ENCODE measurements at places on chromosomes 12 and 14.

DNA sequence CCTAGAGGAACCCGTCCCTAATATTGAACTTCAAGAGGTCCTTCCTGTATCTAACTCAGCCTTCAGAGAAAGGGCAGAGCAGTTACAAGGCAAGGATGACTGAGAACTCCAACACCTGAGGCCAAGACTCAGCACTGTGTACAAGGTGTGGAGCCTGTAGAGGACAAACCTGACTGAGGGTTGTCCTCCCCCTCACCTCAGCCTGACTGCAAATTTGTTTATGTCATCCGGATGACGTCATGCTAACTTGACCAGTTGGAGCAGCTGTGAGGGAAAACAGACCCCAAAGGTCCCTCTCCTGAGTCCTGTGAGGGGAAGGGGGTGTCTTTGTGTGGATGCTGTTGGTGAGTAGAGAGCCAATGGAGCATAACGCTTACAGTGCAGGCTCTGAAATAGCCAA lies 4.3 kb downstream of the CRACR2A start:
- no peak for DNase-seq

DNA sequence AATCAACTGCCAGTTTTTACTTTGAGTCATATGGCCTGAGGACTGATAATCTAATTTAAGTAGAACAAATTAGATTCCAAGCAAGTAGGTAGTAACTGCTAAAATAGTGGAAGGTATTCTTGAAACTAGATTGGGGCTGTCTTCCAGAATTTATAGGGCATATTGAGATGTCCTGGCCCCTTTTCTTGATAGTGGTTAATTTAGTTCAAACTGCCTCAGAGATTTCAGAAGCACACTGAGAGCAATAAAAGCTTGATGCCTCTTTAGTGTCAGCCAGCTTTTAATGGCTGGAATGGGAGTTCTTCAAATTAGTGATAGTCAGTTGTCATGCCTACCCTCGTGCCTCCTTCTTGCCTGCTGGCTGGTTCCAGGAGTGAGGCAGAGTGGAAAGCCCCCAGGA lies 120.5 kb downstream of the AKAP6 start:
- no peak for DNase-seq

DNA sequence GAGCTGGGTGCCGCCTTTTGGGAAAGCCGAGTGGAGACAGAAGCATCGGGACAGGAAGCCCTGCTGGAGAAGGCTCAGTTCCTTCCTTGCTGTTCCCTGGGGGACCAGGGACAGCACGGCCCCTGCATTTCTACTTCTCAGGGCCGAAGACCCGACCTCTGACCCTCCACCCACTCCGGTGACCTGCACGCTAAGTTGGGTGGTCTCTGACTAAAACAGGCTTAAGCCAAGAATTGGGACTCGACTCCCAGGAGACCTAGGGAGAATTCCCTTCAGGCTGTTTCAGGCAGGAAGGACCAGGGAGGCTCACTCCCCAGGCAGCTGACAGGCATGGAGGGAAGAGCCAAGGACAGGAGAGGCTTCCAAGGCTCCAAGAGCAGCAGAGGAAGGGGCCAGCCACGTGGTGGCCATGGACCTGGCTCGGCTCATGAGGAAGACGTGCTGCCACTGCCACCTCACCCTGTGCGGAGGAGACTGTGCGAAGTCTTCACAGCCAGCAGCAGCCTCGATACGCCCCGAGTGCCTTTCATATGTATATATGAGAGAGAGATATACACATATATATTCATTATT lies 43.9 kb downstream of the DCAF4 start:
- DNase-seq = no peak

GRCh38 chr12:132804426-132804861 lies 24.2 kb downstream of the GOLGA3 start:
- no peak for DNase-seq

- no peak for DNase-seq
Measured at GRCh38 chr14:39322807-39323206, 89.1 kb downstream of the MIA2 start.

DNA sequence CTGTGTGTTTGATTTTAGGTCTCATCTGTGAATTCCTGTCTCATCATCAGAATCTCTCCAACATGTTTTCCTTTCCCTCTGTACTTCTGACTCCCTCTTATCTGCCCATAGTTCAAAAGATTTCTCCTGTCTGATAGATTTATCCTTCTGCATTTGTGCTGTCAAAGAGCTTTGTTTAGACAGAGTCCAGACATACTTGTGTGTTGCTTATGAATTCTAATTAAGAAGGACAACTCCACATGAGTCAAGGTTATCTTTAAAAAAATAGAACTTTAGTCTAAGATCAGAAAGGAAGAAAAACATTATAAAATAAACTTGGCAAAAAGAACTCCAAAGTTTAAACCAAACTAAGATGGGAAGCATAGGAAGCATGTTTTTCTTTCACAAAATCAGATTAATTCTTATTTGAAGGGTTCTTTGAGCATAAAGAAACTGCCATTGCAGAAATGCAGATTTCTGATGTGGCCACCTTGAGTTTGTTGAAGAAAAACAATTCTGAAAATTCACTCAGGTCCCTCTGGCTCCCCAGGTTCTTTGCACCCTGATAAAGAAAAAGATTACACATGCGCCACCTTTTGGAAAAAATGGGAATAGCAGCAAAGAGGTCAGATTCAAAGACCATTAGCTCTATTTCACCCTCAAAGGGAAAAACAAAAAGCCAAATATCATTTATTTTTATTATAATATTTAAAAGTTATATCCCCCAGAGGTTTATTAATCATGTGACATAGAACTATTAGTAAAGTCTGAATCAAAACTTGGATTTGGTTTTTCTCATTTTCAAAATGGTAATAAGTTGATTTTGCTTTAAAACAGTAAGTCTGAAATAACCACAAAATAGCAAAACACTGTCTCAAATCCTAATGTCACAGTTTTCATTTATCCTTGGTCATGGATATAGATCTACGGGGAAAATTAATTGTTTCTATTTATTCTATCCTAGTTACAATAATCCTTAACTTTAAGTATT lies 143.7 kb upstream of the DCN start:
- DNase-seq = peak; percentile 53

GRCh38 chr12:113850309-113851056 lies 115.6 kb downstream of the RBM19 start:
- no peak for DNase-seq

DNA sequence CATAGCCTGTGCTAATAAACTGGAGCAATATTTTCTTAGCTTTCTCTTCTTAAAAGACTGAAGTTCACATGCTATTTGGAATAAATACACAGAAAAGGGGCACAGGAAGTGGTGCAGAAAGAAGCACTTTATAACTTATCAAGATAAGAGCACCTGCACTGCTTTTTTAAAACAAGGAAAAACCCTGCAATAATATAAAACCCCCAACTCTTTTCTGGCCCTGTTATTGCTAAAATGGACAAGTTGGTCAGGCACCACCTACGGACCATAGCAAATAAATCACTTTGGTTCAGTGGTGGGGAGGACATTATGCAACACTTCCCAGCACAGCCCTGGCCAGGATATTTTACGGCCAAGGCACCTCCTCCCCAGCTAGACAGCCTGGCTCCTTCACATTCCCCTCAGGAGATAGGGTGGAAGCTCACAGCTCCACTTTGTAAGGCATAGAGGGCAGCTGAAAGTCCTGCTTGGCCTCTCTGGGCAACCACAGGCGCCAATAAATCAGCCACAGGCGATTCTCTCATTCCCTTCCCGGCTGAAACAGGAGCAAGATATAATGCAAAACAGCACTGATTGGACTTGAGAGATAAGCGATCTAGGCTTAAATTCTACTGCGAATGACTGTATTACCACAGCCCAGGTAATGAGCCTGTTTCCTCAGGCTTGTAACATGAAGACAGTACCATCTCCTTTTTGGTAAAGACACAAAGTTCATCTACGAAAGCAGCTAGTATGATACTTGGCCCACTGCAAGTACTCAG lies 2.0 kb downstream of the ZBTB25 start:
- peak; percentile 11 for DNase-seq

GRCh38 chr14:101325319-101325718 lies 236.0 kb upstream of the DIO3 start:
- DNase-seq = no peak

DNA sequence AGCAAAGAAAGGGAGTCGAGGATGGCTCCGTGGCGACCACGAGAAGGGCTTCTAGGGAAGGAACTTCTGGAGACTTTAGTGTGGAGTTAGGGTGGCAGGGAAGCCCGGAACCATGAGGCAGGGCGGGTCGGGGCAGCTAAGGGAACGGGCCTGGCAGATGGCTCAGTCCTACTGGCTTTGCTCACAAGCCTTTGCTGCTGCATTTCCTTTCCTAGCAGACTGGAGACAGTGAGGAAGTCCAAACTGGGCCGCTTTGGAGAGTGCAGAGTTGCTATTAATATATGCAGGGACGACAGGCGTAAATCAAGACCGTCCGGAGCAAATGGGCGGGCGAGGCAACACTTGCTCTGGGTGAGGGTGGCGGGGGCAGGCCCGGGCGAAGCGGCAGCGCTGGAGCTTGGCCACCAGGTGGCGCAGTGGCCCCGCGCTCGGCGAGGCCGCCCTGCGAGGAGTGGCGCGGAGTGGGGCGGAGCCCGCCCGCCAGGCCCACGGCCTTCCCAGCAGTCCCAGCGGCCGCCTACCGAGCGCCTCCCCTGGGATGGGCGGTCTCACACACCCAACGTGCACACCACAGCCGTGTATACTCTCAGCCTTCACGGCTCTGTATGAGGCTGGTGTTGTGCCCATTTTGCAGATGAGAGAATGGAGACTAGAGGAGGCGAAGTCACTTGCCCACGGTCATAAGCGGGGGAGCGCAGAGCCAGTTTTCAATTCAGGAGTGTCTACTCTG lies 24.4 kb upstream of the LRTM2 start:
- peak; percentile 94 for DNase-seq

DNA sequence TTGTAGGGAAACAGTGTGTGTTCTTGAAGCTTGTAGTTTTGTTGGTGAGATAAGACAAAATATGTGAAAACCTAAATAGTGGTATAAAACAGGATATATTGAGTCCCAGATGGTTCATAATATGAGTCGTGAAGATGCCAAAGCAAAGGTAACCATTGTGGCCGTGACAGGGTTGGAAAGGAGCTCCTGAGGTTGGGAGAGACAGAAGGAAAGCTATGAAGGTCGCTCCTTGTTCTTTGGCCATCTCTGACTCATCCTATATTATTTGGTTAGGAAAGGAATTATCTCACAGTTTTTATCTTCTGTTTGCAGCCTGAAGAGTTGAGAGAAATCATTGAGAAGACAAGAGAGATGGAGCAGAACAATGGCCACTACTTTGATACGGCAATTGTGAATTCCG lies 27.1 kb downstream of the ATP6V1D start:
- DNase-seq = no peak

- DNase-seq = no peak
Measured at GRCh38 chr12:41014643-41015020, 173.5 kb upstream of the PDZRN4 start.

DNA sequence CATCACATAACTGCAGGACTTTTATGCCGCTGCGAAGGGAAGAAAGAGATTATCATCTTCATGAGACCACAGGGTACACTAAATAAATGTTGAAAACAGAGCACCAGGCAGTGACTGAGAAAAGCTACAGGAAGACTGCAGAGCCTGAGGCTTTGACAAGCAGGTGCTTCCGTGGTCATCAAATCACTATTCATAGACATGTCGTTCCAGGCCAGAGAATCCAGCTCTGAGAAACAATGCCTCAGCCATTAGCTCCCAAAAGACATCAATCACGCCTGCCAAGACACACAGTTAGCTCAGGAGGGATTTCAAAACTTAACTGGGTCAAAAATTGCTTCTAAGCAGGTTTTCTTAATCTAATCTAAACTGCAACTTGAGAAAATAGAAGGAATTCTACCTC lies 47.2 kb upstream of the GARIN6 start:
- DNase-seq = peak; percentile 24

- DNase-seq = no peak
Measured at GRCh38 chr12:24049728-24050127, 100.3 kb upstream of the SOX5 start.

DNA sequence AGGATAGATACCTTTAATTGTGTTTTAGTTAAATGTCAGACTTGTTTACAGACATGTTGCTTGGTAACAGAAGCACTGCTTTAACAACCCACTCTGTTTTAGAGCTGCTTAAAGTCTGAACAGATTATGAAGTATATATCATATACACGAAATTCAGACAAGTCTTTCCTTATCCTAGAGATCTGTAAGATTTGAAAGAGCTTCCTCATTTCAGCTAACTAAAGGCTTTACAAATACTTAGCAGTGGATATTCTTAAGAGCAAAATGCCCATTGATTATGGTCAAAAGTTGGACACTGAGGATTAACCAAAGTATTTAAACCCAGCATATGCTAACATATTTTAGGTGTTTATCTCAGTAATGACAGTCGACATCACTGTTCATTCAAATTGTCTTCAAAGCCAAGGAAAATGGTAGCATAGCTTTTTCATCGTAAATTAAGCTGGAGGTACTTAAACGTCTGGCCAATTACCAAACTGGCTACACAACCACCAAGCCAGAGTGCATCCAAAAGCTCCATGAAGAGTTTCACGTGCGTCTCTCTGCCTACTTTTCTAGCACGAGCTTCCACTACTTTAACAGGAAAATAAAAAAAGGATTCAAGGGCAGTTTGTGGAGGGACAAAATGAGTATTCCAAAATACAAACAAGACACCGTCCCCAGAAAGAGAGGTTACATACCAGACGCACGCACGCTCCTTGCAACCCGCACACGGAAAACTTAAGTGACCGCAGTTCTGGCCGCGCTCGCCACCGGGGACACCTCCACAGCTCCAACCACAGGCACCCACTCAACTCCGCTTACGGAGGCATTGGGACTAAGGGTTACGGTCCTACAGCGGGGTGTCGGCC lies 565 bp downstream of the CEP83 start:
- no peak for DNase-seq

- DNase-seq = peak; percentile 58
Measured at GRCh38 chr14:36658123-36659009, 3.3 kb upstream of the PAX9 start.

DNA sequence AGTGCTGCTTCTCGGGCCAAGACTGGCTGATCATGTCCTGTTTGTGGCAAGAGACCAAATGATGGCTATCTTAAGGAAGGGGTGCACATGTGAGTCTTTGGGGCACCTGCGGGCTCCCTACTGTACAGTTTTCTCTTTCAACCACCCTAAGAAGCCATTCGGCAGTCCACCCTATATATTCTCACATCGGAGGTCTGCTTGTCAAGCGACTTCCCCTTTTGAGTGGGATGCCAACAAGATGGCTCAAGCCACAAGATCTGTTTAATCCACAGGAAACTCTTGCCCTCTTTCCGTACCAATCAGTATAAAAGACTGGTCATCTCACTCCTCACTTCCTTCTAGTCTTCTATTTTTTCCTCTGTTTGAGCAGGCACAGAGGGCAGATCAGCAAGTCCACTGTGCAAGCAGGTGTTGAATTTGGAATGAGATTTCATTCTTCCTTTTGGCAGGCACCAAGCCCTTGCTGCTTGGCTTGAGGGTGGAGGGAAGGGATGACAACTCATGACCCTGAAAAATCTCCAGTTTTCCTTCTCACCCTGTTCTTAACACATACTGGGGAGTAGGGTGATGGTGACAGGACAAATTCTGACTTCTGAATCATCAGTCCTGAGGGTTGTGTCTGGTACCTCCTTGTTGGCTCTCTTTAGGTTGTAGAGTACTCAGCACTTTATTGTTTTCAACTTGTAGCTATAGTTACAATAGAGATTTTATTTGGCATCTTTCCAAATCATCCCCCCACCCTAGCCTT lies 17.6 kb downstream of the LACRT start:
- DNase-seq = no peak

Data from retina (tissue), 1 donor.